ENCODE measurements at places on chromosomes 11 and 22.

- DNase-seq, result peak; percentile 63
Measured at GRCh38 chr22:29043906-29044575, 17.6 kb downstream of the C22orf31 start.

DNA sequence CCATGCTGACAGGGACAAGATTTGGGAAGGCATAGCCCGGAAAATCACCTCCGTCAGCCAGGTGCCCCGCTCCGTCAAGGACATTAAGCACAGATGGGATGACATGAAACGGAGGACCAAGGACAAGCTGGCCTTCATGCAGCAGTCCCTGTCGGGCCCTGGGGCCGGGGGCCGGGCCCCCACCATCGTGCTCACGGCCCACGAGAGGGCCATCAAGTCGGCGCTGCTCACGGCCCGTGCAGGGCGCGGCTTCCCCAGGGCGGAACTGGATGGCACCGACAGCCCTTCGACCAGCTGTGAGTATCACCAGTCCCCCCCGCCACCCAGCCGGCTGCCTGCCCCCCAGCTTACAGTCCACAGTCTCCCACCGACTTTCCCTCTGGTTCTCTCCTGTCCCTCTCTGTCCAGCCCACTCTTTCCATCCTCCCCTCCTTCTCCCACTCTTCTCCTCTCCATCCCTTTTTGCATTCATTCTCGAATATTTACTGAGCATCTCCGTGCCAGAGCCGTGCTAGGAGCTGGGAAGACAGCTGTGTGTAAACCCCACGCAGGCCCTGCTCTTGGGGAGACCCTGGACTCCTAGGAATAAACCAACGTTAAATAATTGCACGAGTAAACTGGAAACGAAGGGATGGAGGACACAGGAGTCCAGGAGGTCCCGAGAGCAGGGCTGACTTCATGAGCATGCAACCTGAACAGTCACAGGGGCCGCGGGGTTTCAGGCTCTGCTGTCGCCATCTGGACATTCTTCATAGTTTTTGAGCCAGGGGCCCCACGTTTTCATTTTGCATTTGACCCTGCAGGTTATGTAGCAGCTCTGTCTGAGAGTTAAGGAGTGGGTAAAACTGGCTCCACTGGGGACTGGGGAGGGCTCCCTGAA lies 62.8 kb downstream of the PRDM11 start:
- no peak for DNase-seq

DNA sequence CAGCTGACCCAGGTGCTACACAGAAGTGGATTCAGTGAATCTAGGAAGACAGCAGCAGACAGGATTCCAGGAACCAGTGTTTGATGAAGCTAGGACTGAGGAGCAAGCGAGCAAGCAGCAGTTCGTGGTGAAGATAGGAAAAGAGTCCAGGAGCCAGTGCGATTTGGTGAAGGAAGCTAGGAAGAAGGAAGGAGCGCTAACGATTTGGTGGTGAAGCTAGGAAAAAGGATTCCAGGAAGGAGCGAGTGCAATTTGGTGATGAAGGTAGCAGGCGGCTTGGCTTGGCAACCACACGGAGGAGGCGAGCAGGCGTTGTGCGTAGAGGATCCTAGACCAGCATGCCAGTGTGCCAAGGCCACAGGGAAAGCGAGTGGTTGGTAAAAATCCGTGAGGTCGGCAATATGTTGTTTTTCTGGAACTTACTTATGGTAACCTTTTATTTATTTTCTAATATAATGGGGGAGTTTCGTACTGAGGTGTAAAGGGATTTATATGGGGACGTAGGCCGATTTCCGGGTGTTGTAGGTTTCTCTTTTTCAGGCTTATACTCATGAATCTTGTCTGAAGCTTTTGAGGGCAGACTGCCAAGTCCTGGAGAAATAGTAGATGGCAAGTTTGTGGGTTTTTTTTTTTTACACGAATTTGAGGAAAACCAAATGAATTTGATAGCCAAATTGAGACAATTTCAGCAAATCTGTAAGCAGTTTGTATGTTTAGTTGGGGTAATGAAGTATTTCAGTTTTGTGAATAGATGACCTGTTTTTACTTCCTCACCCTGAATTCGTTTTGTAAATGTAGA lies 1.7 kb downstream of the MALAT1 start:
- DNase-seq, result peak; percentile 59

DNA sequence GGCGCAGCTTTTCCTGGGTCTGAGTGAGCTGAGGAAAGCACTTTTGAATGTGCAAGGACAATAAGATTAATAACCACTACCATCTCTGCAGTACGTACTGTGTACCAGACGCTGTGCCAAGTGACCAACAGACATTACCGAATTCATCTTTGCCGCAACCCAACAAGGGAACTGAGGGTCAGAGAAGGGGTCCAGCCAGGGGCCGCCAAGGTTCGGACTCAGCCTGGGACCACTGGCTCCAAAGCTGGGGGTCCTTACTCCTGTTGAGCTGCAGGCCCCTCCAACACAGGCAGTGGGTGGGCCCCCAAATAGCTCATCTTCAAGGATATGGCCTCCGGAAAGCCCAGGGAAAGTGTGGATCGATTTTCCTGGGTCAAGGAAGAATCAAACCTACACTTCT lies 55.0 kb upstream of the EMID1 start:
- DNase-seq, result no peak

DNA sequence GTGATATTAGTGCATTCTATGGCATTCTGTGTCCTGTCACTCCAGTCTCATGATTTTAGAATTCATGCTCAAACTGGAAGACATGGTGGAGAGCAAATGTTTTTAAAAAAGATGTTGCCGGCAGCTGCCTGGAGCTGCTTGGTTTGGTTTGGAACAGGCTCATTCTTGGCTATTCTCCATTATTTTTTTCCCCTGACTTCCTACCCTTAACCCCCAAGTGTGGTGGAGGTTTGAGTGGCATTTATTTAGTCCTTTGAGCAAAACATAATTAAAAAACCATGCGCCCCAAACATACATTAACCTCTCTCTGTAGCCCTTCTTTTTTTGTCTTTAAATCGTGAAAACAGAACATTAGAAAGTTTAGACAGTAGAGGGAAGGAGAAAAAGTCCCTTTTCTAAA lies 94.7 kb downstream of the LDLRAD3 start:
- no peak for DNase-seq

GRCh38 chr11:59418156-59418555 lies 8.1 kb downstream of the OR5A2 start:
- DNase-seq, result no peak

- no peak for DNase-seq
Measured at GRCh38 chr11:84969103-84969502, 658.0 kb downstream of the DLG2 start.

DNA sequence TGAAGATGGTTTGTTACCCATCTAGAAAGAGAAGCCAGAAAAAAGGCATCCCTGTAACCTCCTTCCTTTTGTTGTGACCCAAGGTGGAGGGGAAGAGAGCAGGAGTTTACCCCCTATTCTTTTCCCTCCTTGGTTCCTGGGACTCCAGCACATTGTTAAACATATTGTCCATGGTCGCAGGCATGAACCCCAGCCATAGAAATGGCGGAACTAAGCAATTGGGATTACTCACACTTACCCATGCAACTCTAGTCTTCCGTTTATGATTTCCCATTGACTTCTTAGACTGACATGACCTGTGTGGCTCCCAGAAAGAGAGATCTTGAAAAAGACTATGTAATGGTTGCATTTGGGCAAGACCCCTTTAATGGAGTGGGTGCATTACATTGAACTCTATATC lies 45.4 kb downstream of the OR4C46 start:
- DNase-seq, result no peak

- DNase-seq, result no peak
Measured at GRCh38 chr11:83641511-83641910, 355.3 kb upstream of the CCDC90B start.

DNA sequence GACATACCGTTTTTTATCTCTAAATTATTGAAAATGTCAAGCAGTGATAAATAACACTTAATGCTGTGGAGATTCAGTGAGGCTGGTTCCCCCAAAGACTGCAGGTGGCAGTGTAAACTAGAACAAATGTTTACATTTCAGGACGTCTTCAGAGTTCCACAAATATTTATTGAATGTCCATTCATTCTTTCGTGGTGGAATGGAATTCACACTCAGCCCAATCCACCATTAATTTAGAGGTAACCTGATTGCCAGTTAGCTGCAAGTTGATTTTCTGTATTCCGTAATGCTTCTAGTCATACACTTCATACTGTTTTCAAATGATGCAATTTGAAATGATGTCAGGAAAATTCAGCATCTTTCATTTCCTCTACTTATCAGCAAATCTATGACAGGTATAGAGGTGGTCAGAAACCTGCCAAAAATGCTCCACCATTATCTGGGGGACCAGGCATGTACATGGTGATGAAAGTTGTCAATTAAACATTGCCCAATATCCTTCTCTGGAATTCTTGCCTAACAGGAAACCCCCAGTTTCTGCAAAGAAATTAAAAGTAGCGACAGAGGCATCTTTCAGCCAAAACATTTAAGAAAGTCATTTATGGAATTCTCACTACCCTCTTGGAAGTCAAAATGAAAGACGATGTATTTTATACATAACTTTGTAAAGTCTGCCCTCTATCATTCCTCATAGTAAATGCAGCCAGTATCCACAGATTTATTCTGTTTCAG lies 94.3 kb upstream of the BMAL1 start:
- peak; percentile 71 for DNase-seq

DNA sequence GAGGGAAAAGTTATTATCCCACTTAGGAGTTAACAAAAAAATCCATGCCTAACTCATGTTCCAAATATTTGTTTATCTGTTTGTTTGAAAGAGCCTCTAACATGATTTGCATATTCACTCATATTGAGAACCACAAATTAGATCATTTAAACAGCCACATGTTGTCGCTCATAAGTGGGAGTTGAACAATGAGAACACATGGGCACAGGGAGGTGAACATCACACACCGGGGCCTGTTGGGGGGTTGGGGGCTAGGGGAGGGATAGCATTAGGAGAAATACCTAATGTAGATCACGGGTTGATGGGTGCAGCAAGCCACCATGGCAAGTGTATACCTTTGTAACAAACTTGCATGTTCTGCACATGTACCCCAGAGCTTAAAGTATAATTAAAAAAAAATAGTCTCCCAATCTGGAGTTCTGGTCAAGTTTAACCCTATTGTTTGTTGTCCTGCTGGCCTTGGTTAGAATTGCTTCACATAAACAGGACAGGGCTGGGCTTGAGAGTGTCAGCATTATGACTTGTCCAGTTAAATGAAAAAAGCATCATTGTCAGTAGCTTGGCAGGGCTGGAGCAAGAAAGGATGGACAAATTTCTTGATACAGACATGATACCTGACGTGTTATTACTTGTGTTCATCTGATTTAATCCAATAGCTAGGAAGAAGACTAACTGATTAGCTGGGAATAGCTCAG lies 57.8 kb upstream of the PSMA1 start:
- DNase-seq, result no peak

GRCh38 chr11:113533425-113533698 lies 58.2 kb upstream of the DRD2 start:
- no peak for DNase-seq

DNA sequence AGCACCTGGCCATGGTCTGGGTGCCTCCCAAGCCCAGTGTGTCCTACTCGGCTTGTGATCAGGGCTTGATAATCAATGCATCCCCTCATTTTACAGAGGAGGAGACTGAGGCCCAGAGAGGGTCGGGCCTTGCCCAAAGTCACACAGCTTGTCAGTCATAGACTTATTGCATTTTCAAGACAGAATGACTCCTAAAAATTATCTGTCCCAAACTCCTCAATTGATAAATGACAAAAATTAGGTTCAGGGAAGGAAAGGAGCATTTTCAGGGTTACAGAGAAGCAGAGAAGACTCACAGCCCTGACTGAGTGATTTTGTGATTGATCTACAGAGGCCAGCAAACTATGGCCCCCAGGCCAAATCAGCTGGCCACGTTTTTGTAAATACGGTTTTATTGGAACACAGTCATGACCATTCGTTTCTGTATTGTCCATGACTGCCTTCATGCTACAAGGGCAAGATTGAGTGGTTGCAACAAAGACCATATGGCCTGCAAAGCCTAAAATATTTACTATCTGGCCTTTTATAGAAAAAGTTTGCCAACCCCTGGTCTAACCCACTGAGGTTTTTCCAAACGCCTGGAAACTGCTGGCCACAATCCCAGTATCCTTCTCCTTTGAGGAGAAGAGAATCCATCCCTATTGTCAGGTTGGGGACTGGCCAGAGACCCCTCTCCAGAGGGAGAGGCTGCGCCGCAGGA lies 35.1 kb upstream of the NAV2 start:
- DNase-seq, result no peak

DNA sequence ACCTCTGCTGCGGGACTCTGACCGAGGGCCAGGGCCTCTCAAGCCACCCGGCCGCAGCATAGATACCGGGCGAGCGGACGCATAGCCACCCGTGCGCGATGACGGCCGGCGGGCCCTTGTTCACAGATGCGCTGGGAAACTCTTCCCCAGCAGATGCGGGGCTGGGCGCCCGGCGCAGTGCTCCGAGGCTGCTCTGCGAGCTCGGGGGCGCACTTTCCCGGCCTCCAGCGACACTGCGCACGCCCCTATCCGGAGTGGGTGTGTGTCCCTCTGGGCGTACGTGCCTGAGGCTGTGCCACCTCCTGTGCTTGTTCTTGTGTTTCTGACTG lies 104.7 kb upstream of the E2F8 start:
- peak; percentile 45 for DNase-seq

- DNase-seq, result peak; percentile 15
Measured at GRCh38 chr11:58058276-58059006, 27.7 kb downstream of the OR6Q1 start.

- DNase-seq, result no peak
Measured at GRCh38 chr11:126915430-126915829, 85.1 kb downstream of the KIRREL3 start.

- DNase-seq, result no peak
Measured at GRCh38 chr11:113615098-113615497, 91.0 kb downstream of the TMPRSS5 start.

DNA sequence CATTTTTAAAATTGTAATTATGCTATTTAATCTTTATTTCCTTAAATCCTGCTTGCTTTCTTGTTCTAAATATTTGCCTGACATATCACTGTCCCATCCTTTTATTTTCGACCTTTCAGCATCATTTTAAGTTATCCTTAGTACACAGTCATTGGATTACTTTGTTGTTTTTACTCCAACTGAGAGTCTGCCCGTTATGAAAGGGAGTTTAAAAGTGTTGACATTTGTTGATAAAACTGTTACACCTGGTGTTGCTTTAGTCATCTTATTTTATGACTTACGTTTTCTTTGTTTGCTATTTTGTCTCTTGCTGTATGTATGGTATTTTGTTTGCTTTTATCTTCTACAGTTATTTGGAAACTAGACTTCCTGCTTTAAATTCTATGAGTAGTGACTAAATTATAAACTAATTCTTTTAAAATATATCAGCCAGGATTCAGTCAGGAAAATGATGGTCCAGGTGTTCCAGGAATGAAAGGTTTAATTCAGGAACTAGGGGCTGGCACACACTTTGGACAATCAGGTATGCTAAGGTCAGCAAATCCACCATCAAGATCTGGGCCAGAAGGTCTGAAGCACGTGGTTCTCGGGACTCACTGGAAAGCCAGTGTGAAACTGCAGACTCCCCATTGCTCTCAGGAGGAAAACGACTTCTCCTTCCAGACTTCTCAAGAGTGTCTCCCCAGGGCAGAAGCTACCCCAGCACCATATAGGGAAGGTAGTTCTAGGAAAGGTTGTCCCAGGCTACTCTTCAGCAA lies 86.0 kb downstream of the RASSF10 start:
- DNase-seq, result no peak

- peak; percentile 77 for DNase-seq
Measured at GRCh38 chr11:76371170-76371569, 9.8 kb downstream of the THAP12 start.

Measured in EL (cell line).